Endodermal cell (in vitro differentiated cells): ENCODE measurements at places on chromosomes 12 and 14. TPM values are rescaled to one million over a fixed set of nuclear protein-coding genes. Genes with fewer than 3 reads are reported as not detected.
A peak's percentile ranks its signal among the peaks of the same experiment; 100 is the strongest.

Gene KRT2
- total RNA-seq, result not detected in 3 replicates

Gene IRAK3
- total RNA-seq, result 0.19 to 0.53 TPM (median 0.27 TPM) in 3 replicates

- H3K36me3 ChIP-seq, result no peaks in the 10 kb centered on the region
- H3K4me3 ChIP-seq, result no peak overlapping the region
- DNase-seq, result no peak
- H3K27ac ChIP-seq, result peak overlapping the region; percentile 88
These were observed 159.3 kb downstream of the DAD1 start for GRCh38 chr14:22429546-22430294.

Gene DLK1
- total RNA-seq, result 117 to 219 TPM (median 117 TPM) in 3 replicates

DNA sequence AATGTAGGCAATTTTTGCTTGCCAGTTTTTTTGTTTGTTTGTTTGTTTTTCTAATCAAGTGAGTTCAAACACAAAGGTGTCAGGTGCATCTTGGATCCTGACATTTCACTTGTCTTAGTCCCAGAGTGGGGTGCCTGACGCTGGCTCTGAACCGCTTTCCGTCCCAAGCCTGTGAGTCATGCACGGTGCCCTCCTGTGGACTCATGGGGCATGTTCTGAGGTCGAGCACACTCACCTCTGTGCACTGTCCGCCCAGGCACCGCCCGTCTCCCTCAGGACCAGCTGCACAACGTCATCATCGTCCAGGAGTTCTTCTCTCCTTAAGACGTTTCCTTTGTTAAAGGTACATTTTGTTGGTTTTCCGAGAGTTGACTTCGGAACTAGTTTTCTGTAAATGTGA lies 98.2 kb downstream of the GLT1D1 start:
- H3K4me1 ChIP-seq, result peaks cover 9% of the 10 kb centered on the region
- H3K27me3 ChIP-seq, result no peaks in the 10 kb centered on the region
- H3K4me3 ChIP-seq, result no peak overlapping the region
- DNase-seq, result peak; percentile 63
